ENCODE measurements at places on chromosomes 5 and 9.

- no peak for DNase-seq
Measured at GRCh38 chr9:38185647-38186403, 116.8 kb upstream of the SHB start.

DNA sequence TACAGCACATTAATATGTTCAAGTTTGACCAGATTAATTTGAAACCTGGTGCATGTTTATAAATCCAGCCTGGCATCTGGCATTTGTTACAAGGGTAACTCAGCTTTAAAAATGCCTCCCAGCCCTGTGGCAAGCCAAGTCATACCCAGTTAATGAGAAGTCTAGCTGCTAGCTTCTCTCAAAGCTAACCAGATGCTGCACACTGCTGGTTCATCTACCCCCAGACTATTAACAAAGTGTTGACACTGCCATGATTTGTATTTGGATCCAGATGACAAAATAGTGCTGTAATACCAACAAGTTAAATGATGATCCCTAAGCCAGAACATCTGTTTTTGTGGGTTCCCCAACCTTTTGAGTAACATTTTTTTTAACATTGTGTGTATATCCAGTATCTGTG is 573.7 kb upstream of the DAB2 start:
- no peak for DNase-seq

DNA sequence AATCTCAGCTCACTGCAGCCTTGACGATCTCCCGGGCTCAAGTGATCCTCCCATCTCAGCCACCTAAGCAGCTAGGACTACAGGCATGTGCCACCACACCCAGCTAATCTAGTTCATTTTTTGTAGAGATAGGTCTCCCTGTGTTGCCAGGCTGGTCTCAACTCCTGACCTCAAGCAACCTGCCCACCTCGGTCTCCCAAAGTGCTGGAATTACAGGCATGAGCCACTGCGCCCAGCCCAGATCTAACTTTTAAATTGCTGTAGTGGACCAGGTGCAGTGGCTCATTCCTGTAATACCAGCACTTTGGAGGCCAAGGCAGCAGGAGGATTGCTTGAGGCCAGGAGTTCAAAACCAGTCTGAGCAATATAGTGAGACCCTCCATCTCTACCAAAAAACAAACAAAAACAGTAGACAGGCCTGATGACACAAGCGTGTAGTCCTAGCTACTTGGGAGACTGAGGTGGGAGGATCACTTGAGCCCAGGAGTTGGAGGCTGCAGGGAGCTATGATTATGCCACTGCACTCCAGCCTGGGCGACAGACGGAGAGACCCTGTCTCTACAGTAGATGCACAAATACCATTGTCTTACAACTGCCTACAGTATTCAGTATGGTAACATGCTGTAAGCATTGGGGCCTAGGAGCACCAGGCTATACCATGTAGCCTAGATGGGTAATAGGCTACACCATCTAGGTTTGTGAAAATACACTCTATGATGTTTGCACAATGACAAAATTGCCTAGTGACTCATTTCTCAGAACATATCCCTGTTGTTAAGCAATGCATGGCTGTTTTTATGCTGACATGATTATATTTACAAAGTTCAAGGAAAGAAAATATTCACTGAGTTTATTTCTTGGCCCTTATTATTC is 1.5 kb upstream of the SIT1 start:
- no peak for DNase-seq

GRCh38 chr5:96563816-96564215 is 98.4 kb upstream of the CAST start:
- no peak for DNase-seq

DNA sequence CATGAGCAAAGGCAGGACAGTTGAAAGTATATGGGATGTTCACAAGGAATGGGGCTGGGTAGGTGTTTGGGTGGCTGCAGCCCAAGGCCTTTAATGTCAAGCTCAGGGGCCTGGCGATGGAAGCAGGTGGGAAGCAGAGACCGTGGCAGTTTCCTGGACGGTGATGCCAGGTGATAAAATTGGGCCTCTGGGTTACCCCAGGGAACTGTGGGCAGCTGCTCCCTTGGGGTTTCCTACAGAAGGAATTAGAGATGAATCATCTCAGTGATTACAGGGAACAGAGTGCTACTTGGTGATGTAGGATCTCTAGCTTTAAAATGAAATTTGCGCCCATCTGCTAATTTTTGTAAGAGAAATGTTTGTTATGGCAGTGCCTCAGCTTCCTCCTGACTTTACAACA is 39.2 kb downstream of the TSTD2 start:
- no peak for DNase-seq

- DNase-seq = no peak
Measured at GRCh38 chr5:125293223-125293622, 546.8 kb upstream of the ZNF608 start.

- no peak for DNase-seq
Measured at GRCh38 chr5:76143884-76144283, 60.7 kb downstream of the SV2C start.

GRCh38 chr9:32340361-32340760 is 44.1 kb upstream of the ACO1 start:
- no peak for DNase-seq

DNA sequence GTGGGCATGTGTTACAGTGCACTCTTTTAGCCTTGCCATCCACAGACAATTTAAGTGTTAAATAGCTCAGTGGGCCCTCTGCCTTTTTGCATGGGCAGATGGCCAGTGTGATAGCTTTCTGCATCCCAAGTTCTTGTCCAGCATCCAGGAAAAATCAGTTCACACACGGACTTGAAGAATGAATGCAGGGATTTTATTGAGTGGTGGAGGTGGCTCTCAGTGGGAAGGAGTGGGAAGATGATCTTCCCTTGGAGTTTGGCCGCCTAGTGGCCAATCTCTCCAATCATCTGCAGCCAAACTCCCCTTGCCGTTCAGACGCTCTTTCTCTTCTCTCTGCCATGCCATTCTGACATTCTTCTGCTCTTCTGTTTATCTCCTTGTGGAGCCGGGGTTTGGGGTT is 322.4 kb upstream of the GRAMD2B start:
- no peak for DNase-seq

DNA sequence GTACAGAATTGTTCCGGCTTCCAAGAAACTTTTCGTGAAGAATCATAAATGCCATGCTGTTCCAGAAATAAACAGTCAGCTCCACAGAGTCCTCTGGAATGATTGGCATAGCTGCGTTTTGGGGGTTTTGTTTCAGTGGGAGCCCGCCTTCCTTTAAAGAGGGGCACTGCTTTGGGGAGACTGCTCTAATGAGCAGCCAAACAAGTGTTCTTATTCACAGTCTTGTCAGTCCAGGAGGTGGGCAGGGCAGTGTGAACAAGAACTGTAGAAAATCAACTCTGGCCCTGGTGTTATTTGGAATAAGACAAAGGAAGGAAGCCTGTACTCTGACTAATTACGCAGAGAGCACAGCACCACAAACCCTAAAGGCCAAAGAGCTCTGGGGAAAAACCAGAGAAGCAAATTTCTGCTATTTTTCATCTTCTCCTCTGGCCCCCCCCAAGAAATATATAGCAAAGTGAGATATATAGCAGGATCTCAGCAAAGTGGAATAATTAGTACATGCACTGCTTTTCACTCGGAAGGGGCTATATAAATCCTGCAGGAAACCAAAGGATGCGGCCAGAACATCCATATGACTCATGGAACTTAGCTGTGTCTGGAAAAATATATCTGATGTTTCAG is 92.9 kb downstream of the GLDC start:
- no peak for DNase-seq

DNA sequence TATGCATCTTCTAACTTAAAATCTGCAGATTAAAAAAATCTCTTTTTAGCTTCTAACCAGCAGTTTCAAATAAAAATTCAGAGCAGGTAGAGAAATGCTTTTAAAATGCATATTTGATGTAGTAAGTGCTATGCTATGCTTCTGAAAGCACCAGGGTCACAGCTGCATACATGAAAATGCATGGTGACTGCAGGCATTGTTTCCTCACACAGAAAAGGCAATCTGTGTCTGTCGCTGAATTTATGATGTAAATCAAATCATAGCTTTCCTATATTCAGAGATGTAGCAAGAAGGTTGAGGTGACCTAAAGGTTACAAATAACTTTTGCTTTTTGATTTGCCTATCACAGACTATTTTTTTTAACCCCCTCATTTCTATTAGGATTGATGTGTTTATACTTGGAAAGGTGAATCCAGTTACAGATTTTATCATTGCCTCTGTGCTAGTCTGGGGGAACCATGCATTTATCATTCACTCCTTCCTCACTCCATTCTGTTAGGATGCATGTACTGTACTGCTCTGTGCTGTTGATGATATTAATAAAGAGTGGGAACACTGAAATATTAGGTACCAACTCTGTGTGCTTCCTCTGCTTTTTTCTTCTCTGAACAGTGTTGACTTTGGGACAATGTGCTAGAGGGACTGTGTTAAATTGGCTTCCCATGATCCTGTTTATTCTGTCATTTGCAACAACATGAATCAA is 65.6 kb downstream of the FOCAD start:
- no peak for DNase-seq

- no peak for DNase-seq
Measured at GRCh38 chr5:143751342-143751741, 60.6 kb upstream of the HMHB1 start.

DNA sequence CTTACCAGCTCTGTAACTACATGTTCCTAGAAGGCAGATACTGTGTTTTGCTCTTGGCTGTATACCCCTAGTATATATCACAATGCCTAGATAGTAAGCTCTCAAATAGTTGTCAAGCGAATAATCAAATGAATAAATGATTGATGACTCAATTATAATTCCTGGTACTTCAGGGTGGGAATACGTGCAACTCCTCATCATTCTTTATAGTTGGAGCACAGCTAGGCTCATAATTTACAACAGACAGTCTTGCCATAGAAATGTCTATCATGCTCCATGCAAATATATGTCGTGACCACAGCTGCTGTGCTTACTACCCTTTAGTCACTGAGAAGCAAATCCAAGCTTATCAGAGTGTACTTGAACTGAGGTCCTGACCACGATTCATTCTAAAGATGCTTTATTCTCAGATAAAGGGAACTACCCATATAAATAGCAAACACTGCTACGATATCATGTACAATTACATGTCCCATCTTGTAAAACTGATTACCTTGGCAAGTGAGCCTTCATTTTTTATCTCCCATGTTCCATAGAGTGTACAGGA is 52.1 kb downstream of the STRBP start:
- DNase-seq = no peak

- DNase-seq = no peak
Measured at GRCh38 chr5:69467442-69468225, 25.0 kb upstream of the OCLN start.

DNA sequence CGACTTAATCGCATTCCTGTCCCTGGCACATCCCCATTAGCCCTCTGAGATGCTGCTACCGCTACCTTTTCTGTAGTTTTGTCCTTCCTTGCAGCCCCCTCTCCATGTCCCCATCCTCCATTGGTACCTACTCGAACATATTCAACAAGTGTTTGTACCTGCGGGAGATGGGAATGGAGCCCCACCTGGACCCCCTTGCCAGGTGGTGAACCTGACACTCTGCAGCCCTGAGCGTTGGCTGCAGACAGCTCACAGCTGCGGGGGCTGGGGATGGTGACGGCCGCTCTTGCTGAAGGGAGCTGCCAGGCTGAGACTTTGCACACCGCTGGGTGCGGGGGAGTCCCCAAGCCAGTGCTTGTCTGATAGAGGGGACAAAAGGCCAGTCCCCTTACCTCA is 96.3 kb upstream of the DAP start:
- no peak for DNase-seq

GRCh38 chr9:69173891-69174615 is at the start of gene TJP2:
TSS of gene TJP2 (plus strand) at chr9:69174277. CDS start at chr9:69174373, 96 bp downstream.
- DNase-seq = peak; percentile 25

- no peak for DNase-seq
Measured at GRCh38 chr9:127999461-127999860, 18.7 kb upstream of the EEIG1 start.

- DNase-seq = no peak
Measured at GRCh38 chr5:181173027-181173419, 25.6 kb downstream of the OR2V2 start.

DNA sequence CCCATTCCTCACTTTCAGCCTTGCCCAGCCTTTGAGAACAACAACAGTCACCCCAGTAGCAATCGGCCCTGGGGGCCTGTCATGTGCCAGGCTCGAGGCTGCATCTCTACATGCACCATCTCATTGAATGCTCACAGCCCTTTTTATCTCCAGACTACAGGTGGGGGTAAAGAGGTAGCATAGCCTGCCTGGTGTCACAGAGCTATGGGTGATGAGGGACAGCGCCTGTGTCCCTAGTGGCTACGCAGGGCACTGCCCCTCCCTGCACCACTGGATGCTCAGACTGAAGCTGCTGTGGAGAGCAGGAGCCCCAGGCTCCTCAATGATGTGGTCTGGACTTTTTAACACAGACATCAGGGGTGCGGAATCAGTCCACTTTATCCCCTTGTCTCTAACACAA is 2.8 kb downstream of the CAMK2A start:
- DNase-seq = no peak

GRCh38 chr5:86971034-86971571 is 296.6 kb upstream of the RASA1 start:
- DNase-seq = no peak

- no peak for DNase-seq
Measured at GRCh38 chr5:79890930-79891249, 100.2 kb downstream of the MTX3 start.

DNA sequence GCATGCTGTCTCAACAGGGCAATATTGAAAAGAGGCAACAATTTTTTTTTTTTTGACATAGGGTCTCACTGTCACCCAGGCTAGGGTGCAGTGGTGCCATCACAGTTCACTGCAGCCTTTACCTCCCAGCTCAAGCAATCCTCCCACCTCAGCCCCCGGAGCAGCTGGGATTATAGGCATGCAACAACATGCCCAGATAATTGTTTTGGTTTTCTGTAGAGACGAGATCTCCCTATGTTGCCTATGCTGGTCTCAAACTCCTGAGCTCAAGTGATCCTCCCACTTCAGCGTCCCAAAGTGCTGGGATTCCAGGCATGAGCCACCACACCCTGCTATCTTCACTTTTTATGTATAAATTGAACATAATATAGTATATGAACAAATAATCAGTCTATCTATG is 47.6 kb downstream of the PRELID2 start:
- DNase-seq = no peak

GRCh38 chr9:68983522-68984424 is 30.1 kb downstream of the PRKACG start:
- no peak for DNase-seq

DNA sequence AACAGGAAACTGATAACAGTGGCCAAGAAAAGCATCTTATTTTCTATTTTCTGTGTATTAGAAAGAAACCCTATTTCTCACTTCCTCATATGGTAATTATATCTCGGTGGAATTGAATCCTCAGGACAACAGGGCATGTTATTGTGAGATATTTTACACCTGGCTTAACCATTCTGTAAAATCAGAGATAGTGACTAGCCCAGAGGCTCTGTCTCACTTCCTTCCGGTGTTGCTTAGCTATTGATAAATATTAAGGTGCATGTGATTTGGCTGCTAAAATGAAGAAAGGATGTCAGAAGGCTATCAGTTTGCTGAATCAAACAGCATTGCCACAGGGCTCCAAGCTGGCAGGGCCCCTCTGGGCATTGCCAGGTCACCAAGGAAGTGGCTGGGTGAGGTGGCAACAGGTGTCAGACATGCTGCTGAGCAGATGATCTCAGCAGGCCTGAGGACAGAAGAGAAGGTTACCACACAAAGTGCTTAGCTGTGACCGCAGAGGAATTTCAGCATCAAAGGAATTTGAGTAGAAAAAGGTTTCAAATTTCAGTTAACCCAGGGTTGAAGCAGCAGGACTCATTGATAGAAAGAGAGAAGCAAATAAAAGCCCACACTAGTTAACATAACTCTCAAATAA is 330.7 kb downstream of the PDE4D start:
- no peak for DNase-seq

Data from stimulated activated CD4-positive, alpha-beta T cell treated with anti-CD3 and anti-CD28 coated beads, Interleukin-15, amount 100 ng/mL, for 1 hour (primary cell).